ENCODE measurements at places on chromosomes 3 and 15. TPM values are rescaled to one million over a fixed set of nuclear protein-coding genes. Genes with fewer than 3 reads are reported as not detected.

The GASK1A gene
- total RNA-seq = not detected

The EOGT gene
- 27.6 TPM for total RNA-seq

DNA sequence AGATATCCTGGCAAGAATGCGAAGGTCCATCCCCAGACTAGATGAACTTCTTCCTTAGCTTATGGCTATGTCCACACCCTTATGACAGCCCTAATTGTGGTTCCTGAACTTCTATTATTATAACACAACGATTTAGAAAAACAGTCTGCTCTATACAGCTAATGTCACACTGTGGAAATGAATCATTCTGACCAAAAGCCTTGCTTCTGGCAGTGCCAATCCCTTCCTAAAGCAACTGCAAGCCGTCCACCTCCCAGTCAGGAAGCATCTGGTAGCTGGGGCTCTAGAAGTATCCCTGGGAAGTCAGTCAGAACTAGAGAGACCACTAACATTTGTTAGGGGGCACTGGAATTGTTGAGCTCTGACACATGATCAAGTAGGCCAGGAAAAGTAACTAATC lies 45.0 kb downstream of the MYO5A start:
- H3K27me3 ChIP-seq = no peaks in the 10 kb centered on the region
- H3K27ac ChIP-seq = peak overlapping the region; percentile 88
- H3K36me3 ChIP-seq = peaks cover 2% of the 10 kb centered on the region

- no peaks in the 10 kb centered on the region for H3K36me3 ChIP-seq
- no peak overlapping the region for H3K4me3 ChIP-seq
- peaks cover 2% of the 10 kb centered on the region for H3K4me1 ChIP-seq
- H3K27ac ChIP-seq = no peak overlapping the region
Observed at GRCh38 chr3:138850151-138850550, 15.4 kb upstream of the PIK3CB start.

The XCR1 gene
- not detected for total RNA-seq

- H3K27me3 ChIP-seq = no peaks in the 10 kb centered on the region
- peaks cover 5% of the 10 kb centered on the region for H3K36me3 ChIP-seq
- H3K4me3 ChIP-seq = peak overlapping the region; percentile 99
Observed at GRCh38 chr3:58334013-58334321, 1.3 kb downstream of the PXK start.

GRCh38 chr15:69546182-69546581 lies 93.6 kb downstream of the RPLP1 start:
- DNase-seq = no peak
- peaks cover 60% of the 10 kb centered on the region for H3K27me3 ChIP-seq
- H3K4me1 ChIP-seq = no peaks in the 10 kb centered on the region
- H3K36me3 ChIP-seq = no peaks in the 10 kb centered on the region
- no peak overlapping the region for H3K27ac ChIP-seq
- no peak overlapping the region for H3K4me3 ChIP-seq

The EPHA3 gene
- 1.6 TPM for total RNA-seq

DNA sequence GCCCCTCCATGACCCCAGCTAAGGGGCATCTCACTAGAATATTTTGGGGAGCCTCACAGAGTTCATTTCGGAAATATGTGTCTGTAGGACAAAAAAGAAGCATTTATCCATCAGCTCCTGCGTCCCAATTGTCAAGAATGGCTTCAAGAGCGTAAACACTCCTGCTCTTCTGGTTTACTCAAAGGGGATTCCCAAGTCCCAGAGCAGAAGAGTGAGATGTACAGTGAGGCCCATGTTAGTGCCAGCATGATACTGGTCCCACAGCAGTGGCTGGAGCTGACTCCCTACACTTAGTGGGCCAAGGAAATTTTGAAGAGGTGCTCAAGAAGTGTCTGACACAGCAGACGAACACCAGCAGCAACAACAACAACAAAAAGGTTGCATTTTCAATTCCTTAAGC lies 34.9 kb upstream of the ARL8B start:
- peaks cover 12% of the 10 kb centered on the region for H3K27me3 ChIP-seq
- H3K4me3 ChIP-seq = no peak overlapping the region
- H3K4me1 ChIP-seq = no peaks in the 10 kb centered on the region
- H3K36me3 ChIP-seq = no peaks in the 10 kb centered on the region
- no peak for DNase-seq
- no peak overlapping the region for H3K27ac ChIP-seq

The LSAMP gene
- 4.4 TPM for total RNA-seq

- H3K4me3 ChIP-seq = no peak overlapping the region
- no peaks in the 10 kb centered on the region for H3K36me3 ChIP-seq
- DNase-seq = no peak
- H3K27ac ChIP-seq = no peak overlapping the region
- no peaks in the 10 kb centered on the region for H3K4me1 ChIP-seq
Observed at GRCh38 chr15:92011611-92012367, 158.3 kb downstream of the SLCO3A1 start.

The CELSR3 gene
- total RNA-seq = 7.4 TPM

DNA sequence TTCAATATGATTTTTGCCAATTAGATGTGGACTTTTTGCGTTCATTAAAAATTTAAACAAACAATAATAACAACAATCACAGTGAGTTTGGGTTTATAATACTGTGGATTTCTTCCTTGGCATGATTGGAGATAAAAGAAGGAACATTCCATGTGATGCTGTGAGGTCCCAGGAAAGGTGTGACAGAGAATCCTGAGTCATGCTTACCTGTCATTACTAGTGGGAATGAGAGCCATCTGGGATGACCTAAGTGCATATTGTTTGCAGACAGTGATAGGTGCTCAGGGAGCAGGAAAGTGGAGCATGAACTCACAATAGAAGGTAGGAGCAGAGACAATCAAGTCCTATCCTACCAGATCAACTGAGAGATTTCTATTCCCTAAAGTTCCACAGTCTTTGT lies 766.5 kb upstream of the CFAP20DC start:
- H3K27me3 ChIP-seq = no peaks in the 10 kb centered on the region
- H3K27ac ChIP-seq = peak overlapping the region; percentile 95
- DNase-seq = no peak
- H3K36me3 ChIP-seq = no peaks in the 10 kb centered on the region

The PEX5L gene
- total RNA-seq = not detected

The ISLR gene
- 108 TPM for total RNA-seq

- peaks cover 31% of the 10 kb centered on the region for H3K27me3 ChIP-seq
- DNase-seq = no peak
- H3K36me3 ChIP-seq = no peaks in the 10 kb centered on the region
- H3K27ac ChIP-seq = no peak overlapping the region
Observed at GRCh38 chr3:197021231-197021630, 8.4 kb downstream of the MELTF start.

All from osteocyte (in vitro differentiated cells).